Dorsolateral prefrontal cortex (tissue), 122 donors: ENCODE measurements at places on chromosomes 13 and 19. TPM values are rescaled to one million over a fixed set of nuclear protein-coding genes. Genes with fewer than 3 reads are reported as not detected.

ICAM5 gene
- 29.0 TPM for total RNA-seq

FCGBP gene
- 21.1 TPM for total RNA-seq

HTR2A gene
- 45.3 TPM for total RNA-seq

KLF1 gene
- total RNA-seq = 0.24 TPM

AXL gene
- total RNA-seq = 33.4 TPM

FUZ gene
- total RNA-seq = 44.0 TPM

GRIN2D gene
- total RNA-seq = 4.6 TPM

NANOS2 gene
- not detected for total RNA-seq

AMER2 gene
- 138 TPM for total RNA-seq

SIGLEC14 gene
- 2.4 TPM for total RNA-seq

ZNF534 gene
- 3.5 TPM for total RNA-seq

SUPT5H gene
- 115 TPM for total RNA-seq

KIR3DL2 gene
- total RNA-seq = not detected

ZNF20 gene
- 3.5 TPM for total RNA-seq

CALR gene
- total RNA-seq = 185 TPM

ERVV-1 gene
- total RNA-seq = not detected

ZNF878 gene
- total RNA-seq = not detected

IFNL1 gene
- total RNA-seq = not detected

AKAP8L gene
- total RNA-seq = 144 TPM

P2RY11 gene
- 27.5 TPM for total RNA-seq

NKPD1 gene
- 0.89 TPM for total RNA-seq

SLITRK6 gene
- total RNA-seq = 0.83 TPM

EFNA2 gene
- total RNA-seq = not detected

GFY gene
- not detected for total RNA-seq

PRRG2 gene
- total RNA-seq = not detected

PSG5 gene
- not detected for total RNA-seq

ADAMTS10 gene
- 75.0 TPM for total RNA-seq

OLFM2 gene
- total RNA-seq = 81.9 TPM

SLC6A16 gene
- total RNA-seq = 3.3 TPM

BEST2 gene
- not detected for total RNA-seq

MAST1 gene
- 143 TPM for total RNA-seq

NLRP5 gene
- not detected for total RNA-seq

FBXO17 gene
- 21.8 TPM for total RNA-seq

NBEA gene
- total RNA-seq = 102 TPM

LENG1 gene
- 4.8 TPM for total RNA-seq

STOML3 gene
- total RNA-seq = not detected
